ENCODE measurements at places on chromosomes 3 and 15. TPM values are rescaled to one million over a fixed set of nuclear protein-coding genes. Genes with fewer than 3 reads are reported as not detected.

- DNase-seq, result no peak
These were observed 149.4 kb upstream of the SLC6A11 start for GRCh38 chr3:10666621-10667020.

The CCDC80 gene
- 3.2 TPM for polyA plus RNA-seq

DNA sequence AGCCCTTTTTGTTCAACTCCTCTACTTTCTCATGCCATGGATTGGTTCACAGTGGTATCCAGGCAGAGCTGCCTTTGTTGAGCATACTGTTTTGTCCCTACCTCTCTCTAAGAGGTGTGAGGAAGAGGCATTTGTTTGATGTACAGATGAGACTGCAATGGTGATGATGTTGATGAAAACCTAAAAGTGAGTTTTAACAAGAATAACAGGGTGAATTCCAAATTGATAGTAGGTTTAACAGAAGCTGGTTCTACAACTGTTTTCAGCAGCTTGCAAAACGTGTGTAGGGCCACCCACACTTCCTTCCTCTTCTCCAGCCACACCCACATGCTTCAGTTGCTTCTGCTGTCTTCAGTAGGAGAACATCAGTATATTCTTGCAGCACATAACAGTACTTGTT lies 10.2 kb downstream of the SNRK start:
- DNase-seq, result no peak

GRCh38 chr3:8603115-8603710 lies 41.4 kb downstream of the SSUH2 start:
- no peak for DNase-seq

The TEX55 gene
- polyA plus RNA-seq, result 0.37 TPM

The DZIP1L gene
- polyA plus RNA-seq, result 1.4 TPM

DNA sequence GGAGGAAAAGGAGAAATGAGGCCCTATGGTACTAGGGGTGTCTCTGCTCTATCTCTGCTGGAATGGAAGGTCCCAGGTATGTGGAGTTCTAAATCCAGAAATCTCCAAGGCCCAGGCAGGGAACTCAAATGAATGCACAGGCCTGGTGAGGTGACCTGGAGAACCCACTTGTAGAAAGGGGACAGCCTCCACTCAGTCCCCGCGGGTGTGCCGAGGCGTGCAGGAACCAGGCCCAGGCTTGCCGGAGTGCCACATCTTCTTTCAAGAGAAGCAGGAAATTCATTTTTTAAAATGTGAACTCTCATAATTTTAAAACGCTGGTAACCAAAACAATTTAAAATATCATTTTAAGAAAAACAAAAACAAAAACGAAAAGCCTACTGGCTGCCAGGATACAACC lies 32.2 kb upstream of the ADCY5 start:
- no peak for DNase-seq

The RETNLB gene
- not detected for polyA plus RNA-seq

The TSPAN3 gene
- polyA plus RNA-seq, result 206 TPM

The GOLGA8Q gene
- polyA plus RNA-seq, result not detected

DNA sequence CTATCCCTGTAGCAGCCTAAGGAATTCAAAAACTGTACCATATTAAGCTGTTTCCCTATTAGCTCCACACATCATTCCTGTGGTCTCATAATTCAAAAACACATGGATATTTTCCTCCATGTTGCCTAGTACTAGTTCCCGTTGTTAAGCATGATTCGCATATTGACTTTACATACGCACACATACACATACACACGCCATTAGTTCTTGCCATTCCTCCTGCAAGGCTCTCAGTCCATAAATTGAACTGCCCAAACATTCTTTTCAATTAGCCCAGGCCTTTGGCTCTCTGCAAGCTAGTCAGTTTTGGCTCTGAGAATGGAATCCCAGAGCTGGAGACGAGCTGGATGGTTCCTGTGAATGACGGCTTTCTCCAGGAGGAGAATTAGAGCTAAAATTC lies 57.2 kb upstream of the RAD18 start:
- DNase-seq, result no peak

DNA sequence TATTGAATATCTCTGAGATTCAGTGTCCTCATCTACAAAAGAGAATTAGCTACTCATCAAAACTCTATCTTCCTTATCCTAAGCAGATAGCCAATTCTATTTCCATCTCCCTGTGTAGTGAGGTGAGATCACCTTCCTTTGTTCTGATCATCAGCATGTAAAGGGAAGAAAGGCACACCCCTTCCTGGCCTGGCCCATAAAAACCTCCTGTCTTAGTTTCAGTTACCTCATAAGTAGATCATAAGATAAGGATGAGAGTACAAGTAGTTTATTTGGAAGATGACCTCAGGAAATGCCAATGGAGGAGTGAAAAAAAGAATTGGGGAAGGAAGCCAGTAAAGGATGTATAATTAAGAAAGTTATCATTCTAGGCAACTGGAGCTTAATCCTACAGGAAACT lies 114.5 kb upstream of the GADL1 start:
- DNase-seq, result no peak

- peak; percentile 60 for DNase-seq
These were observed 81.2 kb downstream of the SRGAP3 start for GRCh38 chr3:9168241-9168741.

DNA sequence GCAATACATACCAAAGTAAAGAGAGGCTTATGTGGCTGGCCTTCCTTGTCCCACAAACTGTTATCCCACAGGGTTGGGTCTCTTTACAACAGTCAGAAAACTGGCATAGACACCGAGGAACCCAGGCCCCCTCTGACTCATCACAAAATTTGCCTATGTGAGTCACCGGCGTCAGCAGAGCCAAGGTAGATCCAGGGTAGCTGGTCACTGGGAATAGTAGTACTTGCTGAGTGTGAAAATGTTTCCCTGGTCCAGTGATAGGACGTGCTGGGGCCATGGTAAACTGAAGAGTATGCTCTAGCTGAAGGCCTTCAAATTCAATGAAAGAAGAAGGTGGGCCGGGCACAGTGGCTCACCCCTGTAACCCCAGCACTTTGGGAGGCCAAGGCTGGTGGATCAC lies 27.1 kb upstream of the SKIL start:
- no peak for DNase-seq

DNA sequence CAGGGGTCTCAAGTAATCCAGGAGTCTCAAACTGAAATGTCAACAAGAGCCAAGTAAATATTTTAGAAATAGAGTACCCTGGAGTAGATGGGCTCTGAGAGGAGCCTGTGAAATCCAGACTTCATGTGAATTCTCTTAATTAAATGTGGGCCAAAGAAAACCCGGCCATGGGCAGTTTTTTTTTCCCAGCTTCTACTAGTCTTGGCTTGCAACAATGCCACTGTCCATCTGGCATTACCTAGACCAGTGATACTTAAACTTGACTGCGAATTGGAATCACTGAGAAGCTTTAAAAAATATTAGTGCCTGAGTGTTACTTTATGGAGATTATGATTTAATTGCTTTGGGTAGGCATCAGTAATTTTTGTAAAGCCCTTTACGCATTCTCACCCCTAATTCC lies 66.4 kb upstream of the GOLGA6B start:
- no peak for DNase-seq

- no peak for DNase-seq
These were observed 242.9 kb upstream of the C2CD4B start for GRCh38 chr15:62407962-62408361.

DNA sequence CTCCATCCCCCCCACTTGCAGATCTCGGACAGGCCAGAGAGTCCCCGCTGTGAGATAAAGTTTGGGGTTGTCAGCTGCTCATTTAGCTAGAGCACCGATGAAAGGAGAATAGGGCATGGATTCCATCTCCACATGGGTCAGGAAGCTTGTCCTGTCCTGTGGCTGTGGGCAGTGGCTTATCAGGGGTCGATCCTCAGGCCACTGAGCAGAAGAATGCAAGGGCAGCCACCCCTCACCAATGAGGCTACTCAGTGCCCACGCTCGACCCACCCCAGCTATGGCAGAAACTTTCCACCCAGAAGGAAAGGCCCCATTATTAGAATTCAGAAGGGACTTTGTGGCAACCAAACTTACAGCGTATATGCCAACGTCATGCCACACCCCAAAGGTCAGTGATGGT lies 43.3 kb downstream of the CPN2 start:
- no peak for DNase-seq

DNA sequence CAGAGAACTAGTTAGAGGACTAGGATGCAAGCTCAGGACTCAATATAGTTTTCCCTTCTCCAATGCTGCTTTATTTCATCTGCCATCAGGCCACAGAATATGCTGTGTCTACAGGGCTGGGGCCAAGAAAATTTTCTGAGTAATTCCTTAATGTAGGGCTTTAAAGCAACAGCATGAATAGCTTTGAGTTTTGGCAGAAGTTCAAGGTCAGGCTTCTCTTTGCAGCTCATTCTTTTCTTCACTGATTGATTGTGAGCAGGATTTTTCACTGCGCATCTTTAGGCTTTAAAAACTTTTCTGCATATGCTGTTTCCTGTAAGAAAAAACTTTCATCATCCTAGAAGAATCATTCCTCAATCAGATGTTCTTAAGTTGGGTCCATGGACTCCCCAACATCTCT lies 4.6 kb downstream of the TMEM108 start:
- peak; percentile 47 for DNase-seq

DNA sequence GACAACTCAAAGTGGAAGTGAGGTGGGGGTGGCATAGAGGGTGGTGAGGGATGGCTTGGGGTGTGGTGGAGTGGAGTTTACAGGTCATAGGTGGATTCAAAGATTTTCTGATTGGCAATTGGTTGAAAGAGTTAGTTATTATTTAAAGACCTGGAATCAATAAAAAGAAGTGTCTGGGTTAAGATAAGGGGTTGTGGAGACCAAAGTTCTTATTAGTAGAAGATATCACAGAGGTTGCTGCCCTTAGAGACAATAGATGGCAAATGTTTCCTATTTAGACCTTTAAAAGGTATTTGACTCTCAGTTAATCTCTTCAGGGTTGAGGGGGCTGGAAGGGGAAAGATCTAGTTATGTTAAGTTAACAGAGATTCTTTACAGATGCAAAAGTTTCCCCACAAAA lies 412.3 kb upstream of the TBL1XR1 start:
- DNase-seq, result no peak

The APBA2 gene
- 86.7 TPM for polyA plus RNA-seq

DNA sequence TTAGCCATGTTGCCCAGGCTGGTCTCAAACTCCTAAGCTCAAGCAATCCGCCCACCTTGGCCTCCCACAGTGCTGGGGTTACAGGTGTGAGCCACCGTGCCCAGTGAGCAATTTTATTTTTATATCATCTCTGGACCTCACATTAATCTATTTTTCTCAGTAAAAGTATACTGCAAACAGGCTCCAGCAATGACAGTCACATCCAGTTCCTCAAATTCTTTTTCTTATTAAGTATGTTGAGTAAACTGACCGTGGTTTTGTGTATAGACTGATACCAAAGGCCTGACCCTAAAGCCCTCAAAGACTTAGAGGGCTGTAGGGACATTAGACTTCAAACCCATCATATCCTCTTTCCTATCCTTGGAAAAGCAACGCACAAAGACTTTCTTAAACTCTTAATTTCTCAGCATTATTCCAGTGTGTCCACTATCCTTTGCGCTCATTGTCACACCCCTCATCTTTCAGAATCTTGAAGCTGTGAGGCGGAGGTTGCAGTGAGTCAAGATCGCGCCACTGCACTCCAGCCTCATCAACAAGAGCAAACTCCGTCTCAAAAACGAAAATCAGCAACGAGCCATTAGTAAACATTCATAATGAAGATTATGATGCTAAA lies 2.0 kb downstream of the NGLY1 start:
- no peak for DNase-seq

The CHRNA7 gene
- polyA plus RNA-seq, result 1.8 TPM

DNA sequence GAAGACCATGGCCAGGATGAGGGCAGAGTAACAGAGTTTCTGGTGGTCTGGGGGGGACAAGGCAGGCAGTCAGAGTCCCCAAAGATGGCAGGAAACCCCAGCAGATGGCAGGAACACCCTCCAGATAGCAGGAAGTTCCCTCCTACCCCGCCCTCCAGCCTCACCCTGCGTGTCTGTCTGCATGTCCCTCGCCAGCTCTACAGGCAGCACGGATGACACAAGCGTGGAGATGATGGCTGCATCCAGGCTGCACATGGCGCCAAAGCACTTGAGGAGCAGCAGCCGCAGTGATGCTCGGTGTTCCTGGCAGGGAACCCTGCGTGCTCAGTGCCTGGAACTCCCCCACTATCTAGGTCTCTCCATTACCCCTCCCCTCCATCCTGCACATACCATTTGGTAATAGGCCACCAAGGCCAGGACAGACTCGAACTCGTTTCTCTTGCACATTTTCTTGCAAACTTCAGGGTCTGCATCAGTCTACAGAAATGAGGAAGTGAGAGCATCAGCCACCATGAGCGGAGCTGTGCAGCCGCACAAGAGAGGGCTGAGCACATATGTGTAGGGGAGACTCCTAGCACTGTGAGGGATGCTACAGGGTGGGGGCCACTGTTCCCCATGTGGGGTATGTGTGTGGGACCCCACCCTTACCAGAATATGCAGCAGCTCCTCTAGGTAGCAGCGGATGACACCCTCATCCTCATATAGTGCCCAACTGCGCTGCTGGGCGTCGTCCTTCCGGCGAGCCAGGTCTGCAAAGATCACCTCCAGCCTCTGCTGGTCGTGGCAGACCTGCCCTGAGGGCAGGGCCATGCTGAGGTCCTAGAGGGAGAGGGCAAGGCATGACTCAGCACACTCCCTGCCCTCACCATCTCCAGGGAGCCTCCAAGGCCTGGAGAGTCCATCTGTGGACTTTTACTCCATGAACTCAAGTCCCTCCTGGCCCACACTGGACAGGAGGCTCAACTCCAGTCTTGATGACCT lies 6.0 kb downstream of the NCKIPSD start:
- no peak for DNase-seq

The HIGD2B gene
- polyA plus RNA-seq, result not detected

The OR5K2 gene
- polyA plus RNA-seq, result not detected

The TAGLN3 gene
- 1,344 TPM for polyA plus RNA-seq

- no peak for DNase-seq
These were observed 455.6 kb downstream of the TUSC7 start for GRCh38 chr3:117165176-117165575.

DNA sequence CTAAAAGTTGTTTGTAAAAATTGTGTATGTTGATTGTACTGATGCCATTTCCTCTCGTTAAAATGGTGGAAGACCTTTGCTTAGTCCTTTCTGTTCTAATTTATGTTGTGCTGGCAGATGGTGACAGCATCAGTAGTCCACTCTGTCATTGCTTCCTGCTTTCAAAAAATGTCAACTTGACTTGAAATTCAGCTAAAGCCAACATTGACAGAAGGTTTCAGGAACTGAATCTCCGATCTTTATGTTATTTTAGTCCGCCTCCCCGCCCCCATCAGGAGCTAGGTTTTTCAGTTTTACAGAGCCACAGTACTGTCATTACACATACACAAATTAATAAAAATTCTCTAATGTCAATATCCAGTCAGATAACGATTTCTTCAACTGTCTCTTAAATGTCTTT lies 1.5 kb downstream of the CEP63 start:
- peak; percentile 17 for DNase-seq

- DNase-seq, result no peak
These were observed 74.8 kb downstream of the DHX30 start for GRCh38 chr3:47877719-47878118.

- no peak for DNase-seq
These were observed 148.1 kb downstream of the LMLN start for GRCh38 chr3:198107840-198108734.

The CATSPER2 gene
- polyA plus RNA-seq, result 2.3 TPM

The ARPIN gene
- 6.3 TPM for polyA plus RNA-seq

DNA sequence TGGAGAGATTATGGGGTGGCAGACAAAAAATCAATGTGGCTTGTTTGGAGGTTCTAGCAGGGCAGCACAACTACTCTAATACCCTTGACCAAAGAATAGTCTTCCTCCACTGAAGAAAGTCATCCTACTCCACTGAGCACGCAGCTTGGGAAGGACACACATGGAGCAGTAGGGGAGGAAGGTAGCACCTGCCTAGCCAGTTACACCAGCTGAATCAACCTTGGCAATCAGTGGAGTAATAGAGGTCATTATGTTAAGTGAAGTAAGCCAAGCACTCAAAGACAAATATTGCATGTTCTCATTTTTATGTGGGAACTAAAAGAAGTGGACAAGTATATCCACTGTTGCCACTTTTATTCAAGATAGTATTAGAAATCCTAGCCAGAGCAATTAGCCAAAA lies 555.8 kb upstream of the ALCAM start:
- no peak for DNase-seq
